ENCODE measurements at places on chromosomes 3 and 15.

- no peak for DNase-seq
Observed at GRCh38 chr3:69240651-69241568, 118.5 kb upstream of the LMOD3 start.

DNA sequence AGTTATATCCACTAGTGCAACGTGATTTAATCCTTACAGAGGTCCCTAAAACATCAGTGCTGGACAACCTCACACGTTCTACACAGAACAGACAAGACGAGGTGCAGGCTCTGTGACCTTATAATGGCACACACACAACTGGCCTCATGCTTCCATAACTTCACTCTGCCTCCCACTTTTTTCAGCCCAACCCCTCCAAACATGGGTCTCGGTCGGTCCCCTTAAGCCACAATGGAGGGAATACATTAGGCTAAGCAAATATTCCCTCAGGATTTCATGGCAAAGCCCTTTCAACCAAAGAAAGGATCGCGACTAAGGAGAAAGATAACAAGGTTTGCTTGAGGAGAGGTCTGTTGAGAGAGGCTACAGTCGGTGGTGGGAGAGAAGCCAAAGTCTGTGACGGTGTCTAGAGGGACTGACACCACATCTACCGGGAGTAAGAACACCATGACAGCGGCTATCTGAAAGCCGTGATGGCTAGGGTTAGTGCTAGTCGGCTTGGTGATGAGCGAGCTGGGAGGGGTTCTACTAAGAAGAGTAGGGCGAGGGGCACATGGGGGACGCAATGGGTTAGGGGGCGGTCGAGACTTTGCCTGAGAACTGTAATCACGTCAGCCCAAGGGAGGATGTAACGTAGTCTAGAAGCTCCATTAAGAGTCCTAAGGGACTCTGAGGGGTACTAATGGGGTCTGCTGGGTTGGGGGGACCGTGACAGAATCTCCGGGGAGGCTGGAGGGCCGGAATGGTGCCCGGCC is 1.0 kb downstream of the MYO9A start:
- DNase-seq = peak; percentile 23

DNA sequence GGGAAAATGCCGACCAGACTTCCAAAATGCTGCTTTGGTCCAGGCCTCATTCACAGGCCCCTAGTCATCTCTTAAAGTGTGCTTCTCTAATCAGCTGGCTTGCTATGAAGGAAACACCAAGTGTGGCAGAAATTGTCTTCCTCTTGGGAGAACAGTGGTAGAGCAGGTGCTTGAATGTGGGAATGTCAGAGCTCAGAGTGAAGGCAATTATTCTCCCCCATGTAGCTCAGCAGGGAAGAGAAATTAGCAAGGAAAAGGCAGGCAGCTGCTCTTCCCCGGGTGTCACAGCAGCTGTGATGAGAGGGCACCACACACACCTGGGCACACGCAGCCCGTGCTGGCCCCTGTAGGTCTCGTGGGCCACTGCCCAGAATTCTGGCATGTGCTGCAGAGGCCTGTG is 358.5 kb downstream of the WDR72 start:
- DNase-seq = no peak

DNA sequence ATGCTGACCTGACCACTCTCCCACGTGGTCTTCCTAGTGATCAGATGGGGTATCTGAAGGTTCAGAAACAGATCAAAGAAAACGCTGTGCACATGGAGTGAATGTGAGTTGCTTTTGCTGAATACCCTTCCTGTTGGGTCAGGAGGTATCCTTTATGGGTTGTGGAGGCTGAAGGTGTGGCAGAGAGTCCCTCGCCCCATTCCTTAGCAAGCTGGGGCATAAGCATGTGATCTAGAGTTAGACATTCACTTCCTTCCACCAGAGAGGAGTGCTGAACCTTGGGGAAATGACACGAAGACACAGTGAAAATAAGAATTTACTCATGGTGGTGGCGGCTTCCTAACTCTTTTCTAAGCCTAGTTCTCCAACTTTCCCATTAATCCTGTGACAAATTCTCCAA is 27.8 kb upstream of the SPTBN5 start:
- DNase-seq = no peak

DNA sequence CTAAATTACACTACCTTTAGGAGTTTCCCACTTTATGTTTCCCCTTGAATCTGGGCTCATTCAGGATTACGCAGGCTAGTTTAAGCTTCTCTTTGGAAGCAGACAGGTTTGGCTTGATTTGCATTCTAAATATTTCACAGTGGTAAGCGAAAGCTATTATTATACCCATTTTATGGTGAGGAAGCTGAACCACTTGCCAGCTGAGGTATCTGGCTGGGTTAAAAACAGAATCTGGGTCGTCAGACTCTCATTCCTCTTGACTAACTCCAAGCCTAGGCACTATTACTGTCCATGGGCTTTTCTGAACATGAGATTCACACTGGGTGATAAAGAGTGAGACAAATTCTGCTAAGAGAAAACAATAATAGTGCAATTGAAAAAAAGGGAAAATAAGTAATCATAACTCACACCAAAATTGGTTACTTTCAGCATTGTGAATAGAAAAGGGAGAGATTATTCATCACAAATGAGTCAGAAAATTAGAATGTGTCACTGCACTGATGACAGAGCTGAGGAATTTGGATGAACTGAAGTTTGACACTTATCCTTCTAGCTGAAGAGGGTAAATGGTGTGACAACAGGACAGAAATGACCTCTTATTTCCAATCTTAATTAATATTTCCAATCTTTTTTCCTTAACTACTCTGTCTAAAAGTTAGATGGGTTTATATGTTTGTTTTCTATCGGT is 211.3 kb downstream of the TIGIT start:
- no peak for DNase-seq

DNA sequence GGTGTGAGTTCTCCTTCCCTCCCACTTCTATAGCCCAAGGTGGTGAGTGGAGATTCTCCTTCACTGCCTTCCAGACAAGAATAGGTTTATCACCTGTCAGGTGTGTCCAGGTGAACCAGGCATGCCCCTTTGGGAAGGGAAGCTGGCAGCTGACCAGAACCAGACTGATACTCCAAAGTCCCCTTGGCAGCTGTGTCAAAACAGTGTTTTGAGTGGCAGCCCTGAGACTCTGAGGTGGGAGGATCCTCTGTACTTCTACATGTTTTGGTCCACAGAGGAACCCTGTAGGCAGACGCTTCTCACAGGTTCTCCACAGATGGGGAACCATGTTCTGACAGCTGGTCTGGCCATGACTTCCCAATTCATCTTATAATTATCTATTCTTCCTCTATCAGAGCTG is 30.1 kb downstream of the ISL2 start:
- no peak for DNase-seq

GRCh38 chr3:82002986-82003642 is 241.7 kb upstream of the GBE1 start:
- DNase-seq = no peak

DNA sequence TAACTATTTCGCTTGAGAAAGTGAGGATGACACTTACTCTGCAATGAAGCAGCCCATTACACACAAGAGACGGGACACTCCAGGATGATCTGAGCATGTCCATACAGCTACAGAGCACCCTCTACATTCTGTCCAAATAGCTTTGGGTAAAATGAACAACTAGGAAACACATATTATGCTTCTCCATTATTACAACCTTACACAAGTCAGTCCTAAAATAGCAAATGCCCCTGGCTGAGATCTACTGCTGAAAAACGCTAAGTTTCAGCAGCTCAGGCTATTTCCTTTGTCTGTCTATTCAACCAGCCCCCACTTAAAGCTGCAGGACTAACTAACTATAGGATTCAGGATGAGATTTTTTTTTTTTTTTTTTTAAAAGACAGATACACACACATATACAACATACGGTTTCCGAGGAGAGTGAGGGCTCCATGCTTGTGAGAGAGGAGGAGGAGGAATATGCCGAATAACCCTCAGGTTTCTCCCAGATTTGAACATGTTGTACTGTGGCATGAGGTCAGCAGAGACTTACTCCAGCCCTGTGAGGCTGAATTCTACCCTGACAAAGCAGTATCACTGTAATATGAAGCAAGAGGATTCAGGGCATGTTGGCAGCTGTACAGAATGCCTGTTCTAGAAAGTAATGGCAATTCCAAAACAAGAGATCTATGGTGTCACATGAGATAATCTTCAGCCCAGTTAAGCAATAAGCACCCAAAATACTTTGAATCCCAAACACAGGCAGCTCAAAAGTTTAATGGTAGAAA is 117.3 kb upstream of the PLXND1 start:
- DNase-seq = no peak

DNA sequence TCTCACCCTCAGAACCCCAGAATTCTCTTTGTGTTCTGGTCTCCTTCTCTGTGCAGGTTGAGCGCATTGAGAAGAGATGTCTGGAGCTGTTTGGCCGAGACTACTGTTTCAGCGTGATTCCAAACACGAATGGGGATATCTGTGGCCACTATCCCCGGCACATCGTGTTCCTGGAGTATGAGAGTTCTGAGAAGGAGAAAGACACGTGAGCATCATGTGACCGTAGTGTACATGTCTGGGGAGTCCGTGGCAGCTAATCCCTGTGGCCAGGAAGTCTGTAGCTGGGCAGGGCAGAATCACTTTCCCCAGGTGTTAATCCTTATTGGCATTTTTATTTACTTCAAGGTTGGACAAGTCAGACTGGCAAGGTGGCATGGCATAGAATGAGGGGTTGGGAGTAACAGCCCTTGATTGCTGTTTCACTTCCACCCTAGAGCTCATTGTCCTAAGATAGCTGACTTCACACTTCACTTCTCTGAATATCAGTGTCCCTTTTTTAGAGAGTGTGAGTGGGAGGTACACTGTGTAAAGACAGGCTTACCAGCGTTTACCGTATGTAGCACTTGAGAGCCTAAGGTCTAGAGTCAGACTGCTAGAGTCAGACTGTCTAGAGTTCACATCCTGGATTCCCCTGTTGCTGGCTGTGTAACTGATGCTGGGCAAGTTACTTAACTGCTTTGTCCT is 4.4 kb downstream of the MTMR14 start:
- no peak for DNase-seq

DNA sequence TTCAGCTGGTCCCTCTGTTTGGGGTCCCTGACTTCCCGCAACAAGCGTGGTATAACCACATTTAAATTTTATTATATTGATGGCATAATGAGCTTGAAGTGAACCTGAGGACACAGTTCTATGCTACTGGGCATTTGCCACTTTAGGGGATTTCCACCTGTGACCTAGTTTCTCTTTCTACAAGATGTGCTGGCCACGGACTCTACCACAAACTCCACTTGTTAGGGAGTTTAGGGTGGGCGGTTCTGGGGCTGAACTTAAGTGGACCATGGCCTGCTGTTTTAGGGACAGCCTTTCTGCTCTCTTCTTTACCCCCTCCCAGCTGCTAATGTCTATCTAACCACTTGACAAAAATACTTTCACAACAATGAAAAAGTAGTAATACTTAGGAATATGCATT is 1199.1 kb downstream of the SI start:
- no peak for DNase-seq

GRCh38 chr3:186060222-186060621 is 48.7 kb downstream of the ETV5 start:
- DNase-seq = peak; percentile 19

- DNase-seq = peak; percentile 18
Observed at GRCh38 chr3:1439395-1439794, 346.6 kb downstream of the CNTN6 start.

- DNase-seq = no peak
Observed at GRCh38 chr3:124203292-124203691, 211.4 kb upstream of the ROPN1 start.

GRCh38 chr15:100373942-100374341 is 32.2 kb upstream of the ADAMTS17 start:
- no peak for DNase-seq

- DNase-seq = no peak
Observed at GRCh38 chr15:76204916-76205460, 106.3 kb downstream of the ETFA start.

DNA sequence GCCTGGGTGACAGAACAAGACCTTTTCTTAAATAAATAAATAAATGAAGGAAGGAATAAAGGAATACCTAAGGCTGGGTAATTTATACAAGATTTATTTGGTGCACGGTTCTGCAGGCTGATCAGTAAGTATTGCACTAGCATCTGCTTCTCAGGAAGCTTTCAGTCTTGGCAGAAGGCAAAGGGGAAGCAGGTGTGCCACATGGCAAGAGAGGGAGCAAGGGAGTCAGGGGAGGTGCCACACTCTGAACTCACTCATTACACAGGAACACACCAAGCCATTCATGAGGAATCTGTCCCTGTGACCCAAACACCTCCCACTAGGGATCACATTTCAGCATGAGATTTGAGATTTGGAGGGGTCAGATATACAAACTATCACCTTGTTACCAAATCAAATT is 56.4 kb downstream of the PRKCI start:
- no peak for DNase-seq

DNA sequence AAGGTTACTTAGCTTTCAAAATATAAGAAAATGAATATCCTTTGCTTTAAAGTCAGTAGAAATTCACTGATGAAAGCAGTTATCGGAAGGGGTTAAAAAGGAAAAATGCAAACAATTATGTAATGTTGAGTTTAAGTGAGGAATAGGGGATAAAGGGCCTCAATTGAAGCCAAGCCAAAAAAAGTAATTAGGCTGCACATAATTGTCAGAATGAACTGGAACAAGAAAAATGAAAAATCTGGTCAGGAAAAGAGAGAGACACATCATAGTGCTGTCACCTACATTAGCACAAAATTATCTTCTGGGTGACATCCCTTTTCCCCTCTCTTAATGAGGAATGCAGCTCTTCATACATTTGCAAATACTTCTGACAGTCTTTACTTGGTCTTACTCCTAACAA is 48.8 kb upstream of the PIK3R4 start:
- DNase-seq = no peak

DNA sequence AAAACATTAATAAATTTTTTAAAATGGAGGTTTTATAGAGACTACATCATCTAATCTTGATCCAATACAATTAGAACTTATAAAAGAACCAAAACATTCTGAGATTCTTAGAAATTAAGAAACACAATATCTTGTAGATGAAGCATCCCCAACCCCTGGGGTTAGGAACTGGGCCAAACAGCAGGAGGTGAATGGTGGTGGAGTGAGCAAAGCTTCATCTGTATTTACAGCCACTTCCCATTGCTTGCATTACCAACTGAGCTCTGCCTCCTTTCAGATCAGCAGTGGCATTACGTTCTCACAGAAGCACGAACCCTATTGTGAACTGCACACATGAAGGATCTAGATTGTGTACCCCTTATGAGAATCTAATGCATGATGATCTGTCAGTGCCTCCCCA is 36.3 kb downstream of the KNL1 start:
- no peak for DNase-seq

DNA sequence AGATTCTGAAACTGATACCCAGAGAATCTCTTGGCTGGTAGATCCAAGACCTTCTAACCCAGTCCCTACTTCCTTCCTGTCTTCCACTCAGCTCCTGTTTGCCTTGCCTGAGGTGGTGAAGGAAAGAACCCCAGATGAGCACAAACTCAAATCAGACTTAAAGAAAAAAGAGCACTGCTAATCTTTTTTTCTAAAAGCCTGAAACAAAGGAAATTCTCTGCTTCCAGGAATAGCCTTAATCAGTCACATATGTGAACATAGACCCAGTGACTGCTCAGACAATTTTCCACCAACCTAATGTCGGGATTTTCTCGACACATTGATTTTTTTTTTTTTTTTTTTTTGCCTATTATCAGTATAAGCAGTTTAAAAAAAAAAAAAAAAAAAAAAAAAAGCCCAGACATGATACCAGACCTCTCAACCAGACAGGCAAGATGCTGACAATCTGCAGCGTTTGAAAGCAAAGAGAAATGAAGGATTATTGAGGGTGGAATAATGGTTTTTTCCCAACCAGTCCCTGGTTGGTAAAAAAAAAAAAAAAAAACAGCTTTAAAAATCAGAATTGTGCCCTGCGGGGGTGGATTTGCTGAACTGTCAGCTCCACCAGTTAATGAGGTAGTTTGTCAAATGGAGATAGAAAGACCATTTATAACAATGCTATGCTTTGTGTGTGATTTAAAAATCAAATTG is 256.8 kb upstream of the RARB start:
- no peak for DNase-seq
